Fibroblast of mammary gland (primary cell): ENCODE measurements at places on chromosomes 2 and 18.

- DNase-seq = peak; percentile 7
Observed at GRCh38 chr2:142217804-142218203, 87.0 kb upstream of the LRP1B start.

- peak; percentile 50 for DNase-seq
Observed at GRCh38 chr2:182191061-182191460, 205.4 kb downstream of the PPP1R1C start.

DNA sequence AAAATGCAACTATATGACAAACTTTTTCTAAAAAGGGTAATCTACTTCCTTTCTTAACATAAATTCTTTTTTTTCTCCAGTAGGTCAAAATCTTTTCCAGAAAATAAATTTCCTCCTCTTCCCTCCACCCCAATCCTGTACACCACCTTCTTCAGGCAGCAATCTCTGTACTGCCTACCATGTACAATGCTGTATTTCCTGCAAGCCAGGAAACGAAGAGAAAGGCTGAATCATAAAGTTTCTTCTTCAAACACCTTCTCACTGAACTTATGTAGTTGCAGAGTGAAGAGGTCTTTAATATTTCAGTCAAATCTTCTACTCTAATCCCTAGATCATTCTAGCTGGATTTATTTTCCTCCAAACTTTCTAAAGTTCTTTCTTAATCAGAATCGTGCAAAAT lies 18.2 kb upstream of the C2orf66 start:
- no peak for DNase-seq

- no peak for DNase-seq
Observed at GRCh38 chr18:50751490-50751889, 68.3 kb downstream of the MRO start.

GRCh38 chr2:47950340-47951301 lies 44.3 kb upstream of the FBXO11 start:
- peak; percentile 5 for DNase-seq

GRCh38 chr2:7792031-7792651 lies 874.9 kb downstream of the RNF144A start:
- no peak for DNase-seq
